Left ventricle myocardium inferior (tissue), 1 donor: ENCODE measurements at places on chromosomes 1 and 21. TPM values are rescaled to one million over a fixed set of nuclear protein-coding genes. Genes with fewer than 3 reads are reported as not detected.

DNA sequence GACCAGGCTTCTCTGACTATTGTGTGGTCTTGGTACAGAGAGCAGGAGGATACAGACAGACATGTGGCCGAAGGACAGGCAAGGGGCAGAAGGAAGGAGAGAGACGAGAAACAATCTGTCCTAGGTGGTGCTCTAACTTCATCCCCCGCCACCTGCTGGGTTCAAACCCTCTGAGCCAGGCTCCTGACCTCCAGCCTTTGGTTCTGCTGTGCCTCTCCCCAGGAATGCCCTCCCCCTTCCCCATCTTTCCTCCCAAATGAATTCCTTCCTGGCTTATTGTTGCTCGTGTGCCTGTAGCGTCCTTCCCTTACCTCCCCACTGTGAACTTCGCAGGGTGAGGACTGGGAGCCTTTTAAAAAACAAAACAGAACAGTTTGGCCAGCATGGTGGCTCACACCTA is 5.4 kb downstream of the TCEA3 start:
- DNase-seq, result no peak

DNA sequence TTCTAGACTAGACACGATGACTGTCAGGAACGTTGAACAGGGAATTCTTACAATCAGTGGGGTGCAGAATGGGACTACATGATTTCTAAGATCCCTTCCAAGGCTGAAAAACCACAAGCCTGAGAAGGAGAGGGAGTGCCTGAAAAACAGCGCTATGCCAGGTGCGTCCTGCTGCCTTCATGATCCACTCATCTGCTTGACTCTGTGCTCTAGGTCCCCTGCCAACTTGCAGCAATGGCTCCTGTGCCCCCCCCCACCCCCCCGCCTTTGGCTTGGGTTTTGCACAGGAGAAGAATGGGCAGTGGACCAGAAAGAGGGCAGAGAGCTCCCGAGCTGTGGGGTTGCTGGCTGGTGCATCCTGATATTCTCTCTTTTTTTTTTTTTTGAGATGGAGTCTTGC is 5.9 kb downstream of the SLC2A7 start:
- DNase-seq, result no peak

DNA sequence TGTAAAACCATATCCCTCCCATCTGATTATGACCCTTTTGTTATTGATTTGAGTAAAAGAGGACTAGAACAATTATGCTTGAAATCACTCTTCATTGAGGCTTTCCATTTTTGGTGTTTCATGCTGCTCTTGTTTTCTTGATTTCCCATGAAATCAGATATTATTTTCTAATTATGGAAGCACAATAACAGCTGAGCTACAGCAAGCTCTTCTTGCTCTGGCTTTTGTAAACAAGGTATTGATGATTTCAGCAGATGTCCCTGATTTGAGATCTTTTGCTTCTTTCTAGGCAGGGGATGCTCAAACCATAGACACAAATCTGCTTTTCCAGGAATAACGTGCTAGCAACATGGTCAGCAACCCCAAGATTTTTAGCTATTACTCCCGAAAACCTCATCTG is 607.8 kb downstream of the NCAM2 start:
- no peak for DNase-seq

SLC44A5 gene
- total RNA-seq, result 0.58 TPM

GRCh38 chr1:76079475-76080227 is 5.1 kb downstream of the ST6GALNAC3 start:
- no peak for DNase-seq

GRCh38 chr21:33455686-33456446 is 23.9 kb downstream of the TMEM50B start:
- no peak for DNase-seq

C8A gene
- total RNA-seq, result not detected

GRCh38 chr1:245645406-245645805 is 490.6 kb downstream of the KIF26B start:
- no peak for DNase-seq
